ENCODE measurements at places on chromosomes 5 and 9.

DNA sequence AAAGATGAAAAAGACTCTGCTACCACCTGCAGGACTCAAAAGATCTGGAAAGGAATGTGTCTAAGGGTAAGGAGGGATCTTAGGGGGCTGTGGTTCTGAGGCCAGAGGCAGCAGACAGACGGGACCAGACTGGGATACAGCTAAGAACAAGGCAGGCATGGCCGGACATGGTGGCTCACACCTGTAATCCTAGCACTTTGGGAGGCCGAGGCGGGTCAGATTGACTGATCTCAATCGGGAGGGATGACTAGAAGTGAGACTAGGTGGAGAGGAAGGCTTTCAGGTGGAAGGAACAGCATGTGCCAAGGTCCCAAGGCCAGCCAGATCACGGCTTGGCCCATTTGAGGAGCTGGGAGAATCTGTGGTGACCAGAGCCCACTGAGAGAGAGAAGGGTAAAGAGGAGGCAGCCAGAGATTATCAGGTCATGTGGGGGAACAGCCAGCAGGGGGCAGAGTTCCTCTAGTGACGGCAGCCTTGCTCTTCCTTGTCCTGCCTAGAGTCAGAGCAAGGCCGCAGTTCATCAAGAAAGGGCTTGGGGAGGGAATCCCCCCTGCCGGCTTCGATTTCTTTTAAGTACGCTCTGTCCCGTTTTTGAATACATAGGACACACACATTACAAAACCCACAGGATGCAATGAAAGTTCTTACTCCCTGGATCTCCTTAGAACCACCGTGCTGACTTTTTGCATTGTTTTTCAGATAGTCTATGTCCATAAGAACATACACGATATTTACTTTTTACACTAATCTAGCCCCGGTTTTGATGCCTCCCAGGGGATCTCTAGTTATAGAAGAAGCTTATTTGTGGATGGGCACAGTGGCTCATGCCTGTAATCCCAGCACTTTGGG is 2.6 kb upstream of the OLFML2A start:
- DNase-seq: peak; percentile 70

- peak; percentile 50 for DNase-seq
These were observed 22.0 kb downstream of the ENHO start for GRCh38 chr9:34500623-34501267.

DNA sequence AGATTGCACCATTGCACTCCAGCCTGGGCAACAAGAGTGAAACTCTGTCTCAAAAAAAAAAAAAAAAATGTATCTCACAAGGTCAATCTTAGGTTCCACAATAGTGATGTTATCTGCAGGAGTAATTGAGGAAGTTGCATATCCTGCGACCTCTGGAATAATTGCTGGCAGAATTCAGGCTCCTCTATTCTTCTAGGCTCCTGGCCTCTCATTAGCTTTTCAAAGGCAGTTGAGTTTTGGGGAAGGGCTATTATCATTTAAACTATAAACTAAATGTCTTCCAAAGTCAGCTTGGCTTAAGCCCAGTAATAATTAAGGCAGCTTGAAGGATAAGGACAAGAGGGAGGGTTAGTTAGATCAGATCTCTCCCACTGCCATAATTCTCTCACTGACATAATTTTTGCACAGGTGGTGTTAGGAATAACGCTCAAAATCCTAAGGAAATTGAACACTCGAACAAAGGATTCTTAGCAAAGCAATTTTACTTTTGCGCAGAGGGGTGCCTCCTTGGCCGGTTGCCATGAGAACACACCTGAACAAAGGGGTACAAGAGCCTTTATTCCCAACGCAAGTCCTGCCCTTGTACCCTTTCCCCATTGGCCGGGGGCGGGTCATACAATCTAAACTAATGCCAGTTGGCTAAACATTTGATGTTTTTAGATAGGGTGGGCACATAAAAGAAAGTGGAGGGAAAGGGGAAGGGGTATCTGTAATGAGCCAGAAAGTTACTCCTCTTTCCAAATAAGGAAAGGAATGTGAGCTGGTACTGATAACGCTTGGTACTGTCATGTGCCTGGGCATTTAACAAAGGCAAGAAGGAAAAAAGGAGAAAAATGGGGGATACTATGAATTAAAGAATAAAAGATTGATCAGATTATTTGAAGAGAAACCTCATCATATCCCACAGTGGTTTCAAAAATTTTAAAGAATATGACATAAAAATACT is 106.4 kb upstream of the CCNG1 start:
- DNase-seq: no peak

DNA sequence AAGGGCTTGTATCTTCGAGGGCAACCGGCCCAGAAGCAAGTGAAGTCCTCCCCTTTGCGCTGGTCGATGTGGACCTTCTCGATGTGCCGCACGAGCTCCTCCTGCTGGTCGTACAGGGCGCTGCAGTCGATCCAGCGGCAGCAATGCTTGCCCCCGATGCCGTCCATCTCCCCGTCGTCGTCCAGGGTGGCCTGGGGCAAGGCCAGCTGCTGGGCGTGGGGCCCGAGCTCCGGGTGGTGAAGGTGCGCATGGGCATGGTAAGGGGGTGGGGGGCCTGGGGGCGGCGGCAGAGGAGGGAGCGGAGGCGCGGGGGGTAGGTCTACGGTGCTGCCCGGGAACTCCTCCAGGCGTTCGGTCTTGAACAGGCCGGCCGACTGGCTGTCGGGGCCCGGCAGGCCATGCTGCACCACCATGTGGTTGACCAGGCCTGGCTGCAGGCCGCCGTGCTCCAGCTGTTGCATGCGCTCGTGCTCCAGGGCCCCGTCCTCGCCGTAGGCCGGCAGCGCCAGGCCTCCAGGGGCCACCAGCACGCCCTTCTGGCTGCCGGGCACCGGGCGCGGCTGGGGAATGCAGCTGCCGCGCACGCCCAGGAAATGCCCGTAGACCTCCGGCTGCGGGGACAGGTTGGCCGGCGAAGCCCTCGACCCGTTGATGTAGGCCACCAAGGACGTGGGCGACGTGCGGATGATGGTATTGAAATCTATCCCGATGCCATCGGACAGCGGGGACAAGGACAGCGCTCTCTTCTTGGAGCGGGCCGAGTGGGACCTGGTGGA is 181.8 kb downstream of the GLIS3 start:
- DNase-seq: peak; percentile 24

DNA sequence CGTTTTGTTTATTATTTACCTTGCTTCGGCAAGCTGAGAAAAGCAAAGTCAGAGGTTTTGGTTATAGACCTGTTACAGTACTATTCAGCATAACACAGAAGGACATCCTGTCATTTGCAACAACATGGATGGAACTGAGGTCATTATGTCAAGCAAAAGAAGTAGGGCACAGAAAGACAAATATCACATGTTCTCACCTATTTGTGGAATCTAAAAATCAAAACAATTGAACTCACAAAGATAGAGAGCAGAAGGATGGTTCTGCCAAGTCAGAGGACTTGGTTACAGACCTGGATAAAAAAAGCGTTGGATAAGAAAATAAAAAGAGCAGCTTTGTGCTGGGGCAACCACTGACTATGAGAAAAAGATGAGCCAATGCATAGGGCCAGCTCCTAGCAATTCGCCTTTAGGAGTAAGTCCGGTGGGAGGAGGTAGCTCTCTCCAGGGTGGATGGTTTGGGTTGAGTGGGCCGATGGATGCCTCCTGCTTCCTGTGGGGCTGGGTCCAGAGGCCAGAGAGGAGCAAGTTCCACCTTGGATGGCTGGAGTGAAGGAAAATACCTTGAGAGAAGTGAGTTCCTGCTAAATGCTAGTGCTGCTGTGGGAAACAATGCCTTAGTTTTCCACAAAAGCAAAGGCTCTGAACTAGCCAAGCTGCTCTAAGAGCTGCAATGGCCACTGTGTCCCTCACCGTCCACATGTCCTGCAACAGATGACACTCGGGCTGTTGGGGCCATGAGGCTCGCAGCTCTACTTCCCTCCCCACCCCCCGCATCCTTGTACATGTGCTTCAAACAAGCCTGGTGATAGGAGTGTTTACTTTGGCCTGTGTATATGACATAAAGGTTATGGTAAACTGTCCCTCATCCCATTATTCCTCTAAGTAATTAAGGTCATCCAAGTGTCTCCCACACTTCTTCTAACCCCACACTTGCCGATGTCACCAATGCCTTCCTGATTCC is 38.4 kb downstream of the ACOT12 start:
- no peak for DNase-seq

GRCh38 chr9:131254626-131255025 is 21.7 kb downstream of the FAM78A start:
- DNase-seq: no peak

GRCh38 chr5:161098516-161098915 is 246.5 kb upstream of the ATP10B start:
- no peak for DNase-seq

DNA sequence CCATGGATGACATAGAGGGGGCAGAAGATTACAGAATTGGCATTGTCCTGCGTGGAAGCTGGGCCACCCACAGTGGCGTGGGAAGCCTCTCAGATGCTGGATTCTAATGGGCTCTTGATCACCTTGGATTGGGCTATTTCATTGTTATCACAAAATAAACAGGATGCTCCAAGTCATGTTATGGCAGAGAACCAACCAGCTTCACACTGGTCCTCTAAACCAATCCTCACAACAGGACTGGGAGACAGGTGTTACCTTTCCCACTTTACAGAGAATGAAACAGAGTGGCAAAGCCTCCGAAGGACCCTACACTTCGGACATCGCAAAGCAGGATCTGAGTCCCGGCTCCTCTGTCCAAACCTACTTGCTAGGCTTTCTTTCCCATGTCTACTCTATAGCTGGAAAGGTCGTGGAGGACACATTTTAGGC is 455 bp upstream of the SMIM3 start:
- no peak for DNase-seq

DNA sequence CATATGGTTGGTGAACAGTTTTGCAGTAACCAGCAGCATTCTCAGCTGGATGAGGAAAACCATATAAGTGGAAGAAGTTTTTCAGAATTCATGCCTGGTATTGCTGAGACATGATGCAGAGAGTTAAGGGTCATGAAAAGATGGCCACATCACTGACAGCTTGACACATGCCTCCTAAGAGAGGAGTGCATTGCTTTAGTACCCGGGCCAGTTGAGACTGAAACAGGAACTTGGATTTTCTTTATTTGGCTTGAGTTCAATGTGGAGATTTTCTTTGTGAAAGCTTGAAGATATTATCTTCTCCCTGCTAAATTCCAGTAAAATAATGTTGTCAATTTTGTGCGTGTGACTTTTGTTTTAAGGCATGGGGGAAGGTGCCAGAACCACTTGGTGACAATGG is 35.8 kb downstream of the HACD4 start:
- DNase-seq: no peak

DNA sequence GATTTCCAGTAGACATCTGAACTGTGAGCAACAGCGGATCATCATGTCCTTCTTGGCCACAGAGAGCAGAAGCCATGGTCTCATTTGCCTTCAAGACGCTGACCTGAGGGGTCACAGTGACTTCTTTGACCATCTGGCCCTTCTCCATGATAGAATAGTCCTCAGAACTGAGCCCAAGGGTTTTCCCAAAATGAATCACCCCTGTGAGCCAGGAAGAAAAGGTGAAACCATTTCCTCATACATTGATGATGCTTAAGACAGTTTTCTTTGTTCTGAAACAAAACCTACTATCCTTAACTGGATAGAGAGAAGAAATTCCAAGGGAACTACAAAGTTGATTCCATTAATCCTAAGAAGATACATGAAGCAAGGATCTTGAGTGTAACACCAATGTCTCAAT is 503.9 kb downstream of the CTNND2 start:
- no peak for DNase-seq

- no peak for DNase-seq
These were observed 39.4 kb downstream of the KLF9 start for GRCh38 chr9:70374962-70375618.

- DNase-seq: no peak
These were observed 18.3 kb downstream of the MRNIP start for GRCh38 chr5:179840321-179840720.

GRCh38 chr9:26811106-26811505 is 81.5 kb downstream of the CAAP1 start:
- DNase-seq: no peak

DNA sequence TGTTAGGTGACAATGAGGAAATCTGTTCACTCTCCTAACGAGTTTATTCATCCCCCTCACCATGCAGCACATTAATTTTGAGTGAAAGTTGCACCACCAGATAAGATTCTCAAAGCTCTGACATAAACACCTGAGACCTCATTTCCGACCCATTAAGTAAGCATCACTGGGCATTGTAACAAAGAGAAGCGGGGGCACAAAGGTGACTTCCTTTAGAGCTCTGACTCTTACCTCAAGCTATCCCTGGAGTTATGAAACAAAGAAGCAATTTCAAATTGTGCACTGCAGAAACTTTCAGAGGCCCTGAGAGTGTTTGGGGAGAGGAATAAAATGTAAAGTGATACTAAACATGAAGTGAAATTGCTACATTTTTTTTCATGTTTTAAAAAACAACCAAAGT is 29.5 kb downstream of the C5orf15 start:
- no peak for DNase-seq

- no peak for DNase-seq
These were observed 161.6 kb downstream of the ASTN2 start for GRCh38 chr9:117253261-117253660.

DNA sequence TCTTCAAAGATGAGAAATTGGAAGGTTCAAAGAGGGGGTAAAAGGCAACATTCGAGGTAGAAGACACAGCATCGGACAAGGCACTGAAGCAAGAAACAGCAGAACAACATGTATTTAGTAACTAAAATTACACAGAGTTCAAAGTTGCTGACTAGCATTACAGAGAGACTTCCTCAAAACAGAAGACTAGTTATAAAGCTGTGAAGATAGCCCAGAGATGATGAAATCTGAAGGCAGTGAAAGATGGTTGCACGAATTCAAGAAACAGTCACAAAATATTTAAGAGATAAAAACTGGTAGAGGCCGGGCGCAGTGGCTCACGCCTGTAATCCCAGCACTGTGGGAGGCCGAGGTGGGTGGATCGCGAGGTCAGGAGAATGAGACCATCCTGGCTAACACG is 16.3 kb downstream of the MAPKAP1 start:
- DNase-seq: no peak

- no peak for DNase-seq
These were observed 2.7 kb downstream of the ADAMTS2 start for GRCh38 chr5:179342577-179342976.

DNA sequence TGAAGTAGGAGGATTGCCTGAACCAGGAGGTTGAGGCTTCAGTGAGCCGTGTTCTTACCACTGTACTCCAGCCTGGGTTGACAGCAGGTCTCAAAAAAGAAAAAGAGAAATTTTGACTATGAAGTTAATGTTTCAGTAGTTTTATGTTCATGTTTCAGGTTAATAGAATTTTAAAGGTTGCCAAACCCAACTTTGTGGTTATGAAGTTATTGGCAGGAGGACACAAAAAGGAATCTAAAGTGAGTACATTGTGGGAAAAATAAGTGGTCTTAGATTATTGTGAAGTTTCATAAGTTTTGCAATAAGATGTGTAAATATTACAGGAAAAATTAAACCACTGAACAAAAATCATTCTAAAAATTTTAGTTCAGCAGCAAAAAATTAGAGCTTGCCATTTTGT is 78.6 kb downstream of the GOLM1 start:
- no peak for DNase-seq

DNA sequence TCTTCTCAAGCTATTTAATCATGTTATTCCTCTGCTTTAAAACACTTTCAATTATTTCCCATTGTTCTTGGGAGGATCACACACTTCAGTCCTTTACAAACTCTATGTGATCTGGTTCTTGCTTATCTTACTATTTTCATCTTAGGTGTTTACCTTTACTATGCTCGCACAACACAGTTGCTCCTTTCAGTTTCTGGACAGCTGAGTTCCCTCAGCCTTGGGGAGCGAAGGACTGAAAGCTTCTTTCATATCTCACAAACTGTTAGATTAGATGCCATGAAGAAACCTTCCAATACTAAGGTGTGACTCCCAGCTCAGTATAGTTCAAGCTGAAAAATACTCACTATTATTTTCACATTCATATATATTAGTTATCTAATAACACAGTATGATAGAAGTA is 117.9 kb downstream of the CDC42SE2 start:
- no peak for DNase-seq

All from stimulated activated CD8-positive, alpha-beta memory T cell treated with anti-CD3 and anti-CD28 coated beads, Interleukin-15, amount 100 ng/mL, for 24 hours (primary cell).